ENCODE measurements at places on chromosomes 11 and 22. TPM values are rescaled to one million over a fixed set of nuclear protein-coding genes. Genes with fewer than 3 reads are reported as not detected.
A peak's percentile ranks its signal among the peaks of the same experiment; 100 is the strongest.

Gene LGR4
- total RNA-seq: 65.6 TPM

Gene TMEM223
- total RNA-seq: 19.6 TPM

Gene APOL6
- total RNA-seq: 11.5 TPM

DNA sequence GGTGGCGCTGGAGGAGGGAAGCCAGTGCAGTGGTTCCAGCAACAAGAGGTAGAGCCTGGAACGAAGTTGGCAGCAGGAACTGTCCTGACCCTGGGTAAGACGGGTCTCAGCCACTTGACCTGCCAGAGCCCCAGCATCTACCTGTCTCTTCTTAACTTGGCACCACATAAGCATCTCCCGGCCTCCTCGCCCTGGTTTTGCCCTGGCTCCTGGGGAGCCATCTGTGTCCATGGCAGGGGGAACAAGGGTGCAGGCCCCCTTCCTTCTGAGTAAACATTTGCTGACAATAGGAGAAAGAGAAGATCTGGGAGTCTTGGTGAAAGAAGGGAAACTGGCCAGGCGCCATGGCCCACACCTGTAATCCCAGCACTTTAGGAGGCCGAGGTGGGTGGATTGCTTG is 12.8 kb downstream of the P2RY2 start:
- no peaks in the 10 kb centered on the region for H3K36me3 ChIP-seq
- no peak overlapping the region for H3K4me3 ChIP-seq
- H3K27me3 ChIP-seq: no peaks in the 10 kb centered on the region
- H3K27ac ChIP-seq: no peak overlapping the region
- DNase-seq: peak; percentile 77

GRCh38 chr11:75344186-75344585 is 7.3 kb downstream of the ARRB1 start:
- H3K27ac ChIP-seq: peak overlapping the region; percentile 81
- H3K27me3 ChIP-seq: no peaks in the 10 kb centered on the region
- H3K36me3 ChIP-seq: no peaks in the 10 kb centered on the region
- H3K4me1 ChIP-seq: peaks cover 100% of the 10 kb centered on the region
- no peak for DNase-seq
- H3K4me3 ChIP-seq: no peak overlapping the region

- no peaks in the 10 kb centered on the region for H3K27me3 ChIP-seq
- no peak overlapping the region for H3K27ac ChIP-seq
- no peak for DNase-seq
- no peak overlapping the region for H3K4me3 ChIP-seq
These were observed 112.5 kb upstream of the CLPB start for GRCh38 chr11:72546866-72547265.

GRCh38 chr22:41826021-41826420 is 6.9 kb upstream of the SREBF2 start:
- no peak overlapping the region for H3K4me3 ChIP-seq
- peak overlapping the region; percentile 24 for H3K27ac ChIP-seq
- H3K4me1 ChIP-seq: peaks cover 15% of the 10 kb centered on the region
- H3K36me3 ChIP-seq: no peaks in the 10 kb centered on the region

- no peak for DNase-seq
- no peaks in the 10 kb centered on the region for H3K36me3 ChIP-seq
- H3K4me3 ChIP-seq: no peak overlapping the region
These were observed 131.3 kb downstream of the AASDHPPT start for GRCh38 chr11:106208760-106209159.

Measured in vagina (tissue), 2 donors.